Pulmonary artery endothelial cell (primary cell): ENCODE measurements at places on chromosomes 3 and 15. TPM values are rescaled to one million over a fixed set of nuclear protein-coding genes. Genes with fewer than 3 reads are reported as not detected.

Gene PODXL2
- 2.6 and 6.0 TPM in 2 replicates for total RNA-seq

Gene HEMK1
- 13.7 and 15.2 TPM in 2 replicates for total RNA-seq

Gene CHRNA3
- not detected in 2 replicates for total RNA-seq

- no peak for DNase-seq
Observed at GRCh38 chr3:98630416-98630815, 37.0 kb upstream of the CPOX start.

DNA sequence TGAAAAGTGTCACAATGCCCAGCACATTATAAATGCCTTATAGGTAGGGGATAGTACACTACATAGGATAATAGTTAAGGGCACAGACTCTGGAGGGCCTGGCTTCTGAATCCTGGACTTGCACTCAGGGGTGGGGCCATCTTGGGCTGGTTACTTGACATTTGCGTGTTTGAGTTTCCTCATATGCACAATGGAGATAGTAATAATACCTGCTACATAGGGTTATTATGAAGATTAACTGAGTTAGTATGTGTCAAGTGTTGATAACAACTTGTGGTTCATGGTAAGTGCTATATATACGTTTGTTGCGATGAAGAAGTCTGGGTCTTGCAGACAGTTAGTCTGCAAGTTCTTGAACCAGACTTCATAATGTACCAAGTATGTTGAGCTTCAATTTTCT, 37.0 kb downstream of the MITF start:
- DNase-seq: no peak
